ENCODE measurements at places on chromosomes 2 and 18.

DNA sequence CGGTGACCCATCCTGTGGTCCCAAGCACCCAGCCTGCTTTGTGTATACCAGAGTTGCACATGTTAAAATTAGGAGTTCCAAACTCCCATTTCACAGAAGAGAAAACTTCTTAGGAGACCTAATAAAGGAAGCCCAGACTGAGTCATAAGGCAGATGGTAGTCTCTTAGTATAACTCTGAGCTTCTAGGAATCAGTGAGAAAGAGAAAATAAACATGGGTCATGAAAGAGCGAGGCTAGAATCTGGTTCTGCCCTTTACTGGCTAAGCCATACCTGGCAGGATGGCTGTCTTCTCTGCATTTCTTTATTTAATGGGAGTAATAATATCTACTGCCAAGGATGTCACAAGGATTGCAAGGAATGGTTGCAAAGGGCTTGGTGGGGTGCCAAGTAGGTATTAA, 101.2 kb upstream of the TRIB2 start:
- DNase-seq, result no peak

DNA sequence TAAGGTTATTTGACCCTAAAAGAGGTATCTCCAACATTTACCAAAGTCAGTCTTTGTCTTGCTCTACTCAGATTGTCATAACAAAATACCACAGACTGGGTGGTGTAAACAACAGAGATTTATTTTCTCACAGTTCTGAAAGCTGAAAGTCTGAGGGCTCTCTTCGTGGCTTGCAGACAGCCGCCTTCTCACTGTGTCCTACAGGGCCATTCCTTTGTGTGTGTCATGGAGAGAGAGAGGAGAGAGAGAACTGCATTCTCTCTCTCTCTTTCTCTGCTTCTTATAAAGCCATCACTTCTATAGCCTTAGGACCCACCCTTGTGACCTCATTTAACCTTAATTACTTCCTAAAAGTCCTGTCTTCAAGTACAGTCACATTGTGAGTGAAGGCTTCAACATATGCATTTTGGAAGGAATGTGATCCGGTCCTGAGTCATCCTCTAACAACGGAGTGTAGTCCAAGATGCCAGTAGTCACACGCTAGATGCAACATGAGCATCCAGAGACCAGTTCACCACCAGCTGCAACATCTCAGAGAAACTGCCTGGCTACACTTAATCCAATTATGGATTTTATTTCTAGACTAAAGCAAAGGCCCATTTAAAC, 130.2 kb downstream of the CD226 start:
- DNase-seq, result no peak

DNA sequence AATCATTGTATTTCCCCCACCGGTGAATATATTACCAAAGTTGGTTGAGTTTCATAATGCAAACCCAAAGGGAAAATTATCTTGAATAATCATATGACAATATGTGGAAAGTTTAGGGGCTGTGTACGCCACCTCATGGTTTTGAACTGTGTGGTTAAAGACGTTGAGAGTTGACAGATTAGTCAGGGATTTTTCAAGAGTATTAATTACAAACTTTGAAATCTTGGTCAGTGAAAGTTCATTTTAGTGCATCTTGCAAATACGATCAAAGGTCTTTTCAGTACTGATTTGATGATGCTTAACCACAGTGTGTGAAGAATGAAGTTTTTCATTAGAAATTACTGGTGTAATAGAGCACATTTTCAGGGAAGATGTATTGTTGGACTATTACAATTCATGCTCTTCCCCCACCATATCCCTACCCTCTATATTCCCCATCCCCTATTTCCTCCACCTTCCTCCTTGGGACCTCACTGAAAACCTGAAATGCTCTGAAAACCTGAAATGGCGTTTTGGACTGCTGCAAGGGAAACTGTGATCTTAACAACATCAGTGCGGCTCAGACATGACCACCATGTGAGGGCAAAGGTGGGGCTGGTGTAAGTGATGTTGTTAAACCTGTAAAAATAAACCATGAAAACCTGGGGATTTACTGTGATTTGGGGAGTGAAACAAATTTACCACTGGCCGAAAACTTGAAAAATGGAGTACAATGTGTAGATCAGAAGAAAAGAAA, 4.5 kb upstream of the BCL2L11 start:
- DNase-seq, result no peak

DNA sequence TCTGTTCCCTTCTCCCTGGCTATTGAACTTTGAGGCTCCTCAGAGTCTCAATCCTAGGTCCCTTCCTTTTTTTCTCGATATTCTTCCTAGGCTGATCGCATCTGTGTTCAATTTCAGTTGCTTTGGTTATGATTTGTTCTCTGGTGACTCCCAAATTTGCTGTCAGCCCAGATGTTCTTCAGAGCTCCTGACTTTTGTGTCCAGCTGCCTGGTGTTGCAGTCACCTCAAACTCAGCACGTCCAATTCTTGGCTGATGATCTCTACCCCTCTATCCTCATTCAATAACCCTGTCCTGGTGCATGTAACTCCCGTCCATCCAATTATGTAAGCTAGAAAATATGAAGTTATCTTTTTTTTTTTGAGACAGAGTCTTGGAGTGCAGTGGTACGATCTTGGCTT, 31.4 kb downstream of the DIS3L2 start:
- DNase-seq, result no peak

DNA sequence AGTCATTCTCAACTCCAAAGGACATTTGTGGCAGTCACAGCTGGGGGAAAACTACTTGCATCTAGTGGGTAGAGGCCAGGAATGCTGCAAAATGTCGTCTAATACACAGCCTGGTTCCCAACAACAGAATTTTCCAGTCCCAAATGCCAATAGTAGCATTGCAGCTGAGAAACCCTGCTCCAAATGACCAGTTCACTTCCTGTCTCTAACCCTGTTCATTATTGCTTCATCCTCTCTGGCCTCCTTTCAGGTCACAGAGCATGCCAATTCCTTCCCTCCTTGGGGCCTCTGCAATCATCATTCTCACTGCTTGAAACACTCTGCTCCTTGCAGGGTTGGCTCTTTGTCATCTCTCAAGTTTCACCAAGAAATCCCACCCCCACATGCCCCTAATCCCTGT, 139.1 kb downstream of the IRS1 start:
- DNase-seq, result no peak

- no peak for DNase-seq
These were observed 17.3 kb downstream of the ACVR1 start for GRCh38 chr2:157858846-157859245.

- no peak for DNase-seq
These were observed 150.3 kb downstream of the DTNB start for GRCh38 chr2:25523060-25523459.

GRCh38 chr2:207635468-207636200, 10.4 kb upstream of the METTL21A start:
- no peak for DNase-seq

DNA sequence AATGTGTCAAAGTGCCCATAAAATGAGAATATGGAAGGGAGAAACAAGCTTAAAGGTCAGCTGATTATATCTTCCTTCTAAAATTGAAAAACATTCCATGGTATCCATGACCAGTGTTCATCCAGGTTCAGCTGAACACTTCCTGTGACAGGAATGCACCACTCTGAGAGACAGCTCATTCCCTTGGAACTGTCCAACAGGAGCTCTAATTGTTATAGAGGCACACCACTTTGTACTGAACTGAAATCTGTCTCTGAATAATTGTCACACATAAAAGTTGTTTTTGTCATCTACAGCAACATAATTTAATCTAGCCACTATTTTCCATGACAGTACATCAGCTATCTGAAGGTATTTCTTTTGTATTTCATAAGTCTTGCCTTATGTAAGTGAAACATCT, 195.9 kb upstream of the ZNF804A start:
- DNase-seq, result no peak

GRCh38 chr2:171718720-171719119, 31.5 kb downstream of the DYNC1I2 start:
- DNase-seq, result no peak

- DNase-seq, result no peak
These were observed 179.7 kb downstream of the FAM210A start for GRCh38 chr18:13546638-13547037.

- no peak for DNase-seq
These were observed 228.9 kb downstream of the ANKRD30B start for GRCh38 chr18:14976736-14977430.

GRCh38 chr2:6237039-6237660, 545.0 kb downstream of the SOX11 start:
- no peak for DNase-seq

DNA sequence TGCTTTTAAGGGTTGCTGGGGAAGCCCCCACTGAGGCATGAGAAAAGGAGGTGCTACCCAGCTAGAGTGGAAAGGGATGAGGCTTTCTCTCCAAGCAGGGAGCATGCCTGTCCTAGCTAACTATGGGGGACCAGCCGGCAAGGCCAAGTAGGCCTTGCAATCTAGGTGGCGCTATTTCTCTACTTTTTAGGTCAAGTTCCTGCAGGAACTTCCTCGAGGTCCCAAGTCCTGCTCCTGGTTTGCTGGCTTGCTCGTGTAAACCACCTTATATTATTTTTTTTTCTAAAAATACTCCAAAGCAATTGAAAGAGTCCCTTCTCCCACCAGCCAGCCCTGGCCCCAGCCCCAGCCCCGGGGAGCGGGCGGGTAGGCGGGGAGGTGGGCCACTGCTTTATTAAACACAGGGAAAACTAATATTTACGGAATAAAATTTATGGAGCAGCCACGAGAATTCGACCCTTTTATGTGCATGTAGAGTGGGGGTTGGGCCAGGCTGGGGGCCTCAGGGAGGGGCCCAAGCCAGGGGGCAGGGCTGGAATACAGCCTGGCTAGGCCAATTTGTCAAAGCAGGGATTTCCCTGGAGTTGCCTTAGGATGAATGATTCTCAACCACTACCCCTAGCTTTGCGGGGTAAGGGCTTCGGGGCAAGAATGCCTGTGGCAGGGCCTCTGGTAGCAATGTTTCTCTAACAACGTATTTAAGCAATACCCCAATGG, 12.8 kb upstream of the IHH start:
- peak; percentile 21 for DNase-seq

DNA sequence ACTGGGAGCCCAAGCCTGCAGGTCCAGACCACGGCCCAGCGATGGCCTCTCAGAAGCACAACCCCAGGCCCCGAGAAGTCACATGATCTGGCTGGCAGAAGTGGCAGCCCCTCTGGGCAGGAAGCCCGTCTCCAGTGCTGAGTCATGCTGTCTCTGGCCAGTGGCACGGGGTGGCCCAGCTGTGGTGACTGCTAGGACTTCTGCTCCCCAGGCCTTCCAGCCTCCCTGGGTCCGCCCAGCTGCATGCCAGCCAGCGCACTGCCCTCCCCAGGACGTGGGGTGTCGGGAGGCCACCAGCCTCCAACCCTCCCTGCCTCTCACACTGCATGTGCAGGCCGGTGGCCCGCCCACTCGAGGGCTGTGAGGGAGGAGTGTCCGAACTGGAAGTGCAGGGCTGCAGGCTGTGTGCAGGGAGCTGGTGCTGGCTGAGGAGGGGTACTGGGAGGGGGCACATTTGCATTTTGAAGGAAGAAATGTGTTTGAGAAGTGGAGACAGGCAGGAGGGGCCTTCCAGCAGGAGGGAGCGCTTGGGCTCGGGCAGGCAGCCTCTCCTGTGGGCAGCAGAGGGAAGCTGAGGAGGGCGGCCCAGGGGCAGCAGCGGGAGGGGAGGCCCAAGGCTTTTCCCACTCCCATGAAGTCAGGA, 17.0 kb upstream of the HPCAL1 start:
- no peak for DNase-seq

GRCh38 chr2:35174845-35175244, 1180.7 kb upstream of the CRIM1 start:
- no peak for DNase-seq

DNA sequence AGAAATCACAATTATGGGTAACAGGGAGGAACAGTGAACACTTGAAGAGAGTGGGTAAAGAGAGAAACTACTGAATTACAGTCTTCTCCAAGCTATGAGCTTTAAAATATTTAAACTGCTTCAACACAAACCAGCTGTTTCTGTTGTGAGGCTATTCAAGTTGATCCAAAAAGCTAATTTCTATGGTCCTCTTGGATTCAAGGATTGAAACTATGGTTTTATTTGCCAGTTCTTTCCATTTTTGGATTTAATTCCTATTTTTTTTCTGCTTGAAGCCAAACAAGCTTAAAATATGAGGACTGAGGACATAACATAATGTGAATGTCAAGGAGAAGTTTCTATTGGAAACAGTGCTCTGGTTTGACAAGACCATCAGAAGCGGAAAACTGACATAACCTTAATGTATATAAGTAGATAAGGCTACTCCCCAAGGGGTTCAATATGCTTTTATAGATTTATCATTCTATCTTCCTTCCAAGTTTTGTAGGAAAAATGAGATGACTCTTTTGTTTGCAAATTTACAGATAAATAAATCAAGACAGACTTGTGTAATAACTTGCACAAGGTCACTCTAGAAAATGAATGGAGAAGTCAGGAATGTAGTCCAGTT, 60.7 kb upstream of the AQP4 start:
- DNase-seq, result no peak

GRCh38 chr2:145245268-145245870, 725.5 kb upstream of the ZEB2 start:
- no peak for DNase-seq

DNA sequence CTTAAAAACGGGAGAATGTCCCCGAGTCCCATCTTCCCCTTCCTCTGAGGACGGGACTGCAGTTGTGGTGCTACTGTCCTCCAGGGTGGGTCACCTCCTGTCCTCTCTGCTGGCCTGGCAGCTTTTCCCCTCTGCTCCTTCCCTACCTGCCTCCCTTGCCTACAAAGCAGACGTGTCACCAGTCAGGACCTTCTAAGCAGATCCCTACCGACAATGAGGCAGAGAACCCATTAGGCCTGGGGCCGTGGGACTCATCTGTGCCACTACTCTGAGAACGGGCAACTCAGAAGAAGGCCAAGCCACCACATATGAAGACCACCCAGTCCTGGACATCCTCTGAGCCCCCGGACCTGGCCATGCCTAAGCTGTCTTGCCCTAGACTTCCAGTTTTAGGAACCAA, 103.0 kb upstream of the TEX51 start:
- DNase-seq, result no peak

DNA sequence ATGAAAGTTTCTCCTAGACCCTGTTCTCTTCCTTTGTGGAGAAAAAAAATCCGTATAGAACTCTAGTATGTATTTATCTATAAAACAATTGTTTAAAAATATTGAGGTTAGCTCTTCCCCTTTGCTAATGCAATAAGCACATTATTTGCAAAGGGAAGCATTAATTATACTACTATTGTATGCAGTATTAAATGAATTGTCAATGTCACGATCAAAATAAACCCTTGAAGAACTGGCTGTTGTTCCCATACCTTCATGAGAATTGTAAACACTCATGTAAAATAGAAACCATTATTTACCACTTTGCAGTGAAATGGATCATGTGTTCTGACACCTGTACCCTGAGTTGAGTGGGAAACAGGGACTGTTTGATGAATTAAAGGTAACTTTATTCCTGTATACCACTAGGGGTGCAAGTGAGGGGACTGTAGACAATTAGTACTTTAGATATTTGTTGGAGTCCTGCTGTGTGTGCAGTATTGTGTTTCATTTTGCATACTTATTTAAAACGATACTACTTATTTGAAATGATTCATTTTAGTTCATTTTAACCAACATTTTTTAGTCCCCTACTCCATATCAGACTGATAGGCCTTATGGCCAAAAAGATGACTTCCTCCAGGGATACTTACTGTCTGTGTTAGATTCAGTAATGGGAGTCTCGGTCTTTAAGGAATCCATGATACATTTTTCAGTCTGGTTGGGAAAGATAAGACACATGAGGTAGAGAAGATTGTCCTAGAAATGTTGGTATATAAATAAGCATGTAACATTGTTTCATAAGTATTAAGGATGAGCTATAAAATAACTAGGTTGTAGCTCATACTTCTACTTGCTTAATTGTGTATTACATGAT, 7.9 kb downstream of the PKP4 start:
- DNase-seq, result peak; percentile 49

All from CD4-positive, alpha-beta T cell treated with Interleukin-4 for 4 hours (primary cell).